Activated naive CD4-positive, alpha-beta T cell treated with anti-CD3 and anti-CD28 coated beads, Interleukin-2, amount 50 U/mL, for 16 hours (primary cell): ENCODE measurements at places on chromosomes 3 and 15.

DNA sequence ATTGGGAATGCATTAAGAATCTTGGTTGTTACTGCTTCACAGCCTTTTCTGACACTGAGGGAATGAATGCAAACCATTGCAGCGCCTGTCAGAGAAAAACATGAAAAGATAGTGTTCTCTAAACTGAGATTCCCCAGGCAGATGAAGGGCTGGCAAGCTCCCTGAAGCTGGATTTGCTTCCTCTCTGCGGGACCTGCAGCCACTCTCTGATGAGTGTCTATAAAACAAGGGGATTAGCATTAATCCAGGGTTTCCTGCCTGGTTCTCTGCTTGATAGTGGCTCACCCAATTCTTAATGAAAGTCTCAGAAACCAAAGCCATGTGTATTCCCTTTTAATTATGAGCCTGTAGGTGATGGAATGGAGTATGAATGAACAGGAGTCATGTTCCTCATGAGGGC, 344.3 kb upstream of the UMPS start:
- no peak for DNase-seq

GRCh38 chr15:34754674-34755418, at the start of gene GJD2:
GJD2 (minus strand) TSS chr15:34754998; CDS start chr15:34754488, 510 bp downstream.
- no peak for DNase-seq

DNA sequence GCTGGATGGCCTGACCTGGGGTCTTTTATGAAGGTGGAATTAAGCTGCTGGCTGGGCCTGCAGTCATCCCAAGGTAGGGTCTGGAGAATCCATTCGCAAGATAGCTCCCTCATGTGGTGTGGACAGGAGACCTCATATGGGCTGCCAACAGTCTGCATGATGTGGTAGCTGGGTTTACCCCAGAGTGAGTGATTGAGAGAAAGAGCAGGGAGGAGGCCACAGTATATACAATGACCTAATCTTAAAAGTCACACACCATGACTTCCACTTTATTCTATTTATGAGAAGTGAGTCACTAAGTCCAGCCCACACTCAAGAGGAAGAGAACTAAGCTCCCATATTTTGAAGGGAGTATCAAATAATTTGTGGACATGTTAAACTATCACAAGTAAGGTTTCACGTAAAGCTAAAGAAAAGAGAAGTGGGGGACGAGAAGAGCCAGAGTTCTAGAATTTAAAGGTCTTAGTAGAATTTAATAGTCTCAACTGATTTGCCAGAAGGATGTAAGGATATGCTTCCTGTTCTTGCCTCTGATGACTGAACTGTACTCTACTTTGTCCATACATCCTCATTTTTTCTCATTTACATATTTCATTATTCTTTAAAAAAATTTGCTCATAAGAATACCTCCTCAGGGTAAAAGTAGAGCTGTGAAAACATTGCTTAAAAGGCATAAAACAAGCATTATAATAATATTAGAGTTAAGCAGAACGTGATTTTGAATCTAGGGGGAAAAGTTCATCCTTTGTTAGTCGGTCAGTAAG, 184.4 kb downstream of the PEX5L start:
- no peak for DNase-seq

DNA sequence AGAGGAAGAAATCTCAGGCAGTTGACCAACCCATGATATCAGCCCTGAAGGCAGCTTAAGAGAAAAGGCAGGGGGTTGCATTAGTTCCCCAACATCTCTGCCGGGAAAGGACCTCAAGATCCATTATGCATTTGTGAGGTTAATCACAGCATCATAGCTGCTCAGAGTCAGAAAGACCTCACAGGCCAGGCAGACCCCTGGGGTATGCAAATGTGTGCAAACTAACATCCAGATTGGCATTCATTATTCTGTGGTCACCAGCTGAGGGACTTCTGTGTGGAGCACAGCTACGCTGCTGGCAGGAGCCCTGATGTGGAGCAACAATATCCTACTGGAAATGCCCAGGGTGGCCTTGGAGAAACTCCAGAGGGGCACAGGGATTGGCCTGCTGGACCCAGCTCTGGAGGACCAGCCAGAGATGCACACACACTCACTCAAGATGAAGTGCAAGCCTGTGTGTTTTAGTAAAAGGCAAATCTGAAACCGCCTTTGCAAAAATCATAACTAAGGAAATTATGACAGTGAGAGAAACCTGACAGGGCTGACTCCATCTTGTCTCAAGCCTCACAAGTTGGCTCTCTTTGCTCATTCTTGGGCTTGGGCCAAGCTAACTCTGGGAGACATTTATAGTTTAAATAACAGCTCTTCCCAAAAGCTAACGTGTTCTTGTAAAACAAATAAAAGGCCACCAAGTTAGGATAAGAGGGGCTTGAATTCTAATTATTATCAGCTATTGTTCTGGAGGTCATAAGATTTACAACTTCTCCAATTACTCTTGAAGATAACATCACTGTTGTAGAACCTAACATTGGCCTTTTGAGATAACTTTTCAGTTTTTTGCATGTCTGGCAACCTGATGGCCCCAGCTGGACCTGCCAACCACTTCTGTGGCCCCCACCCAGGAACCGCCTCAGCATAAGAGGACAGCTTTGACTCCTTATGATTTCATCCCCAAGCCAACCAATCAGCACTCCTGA, 257.1 kb downstream of the UACA start:
- no peak for DNase-seq

- DNase-seq: no peak
Observed at GRCh38 chr15:71295603-71296314, 180.5 kb downstream of the THSD4 start.

DNA sequence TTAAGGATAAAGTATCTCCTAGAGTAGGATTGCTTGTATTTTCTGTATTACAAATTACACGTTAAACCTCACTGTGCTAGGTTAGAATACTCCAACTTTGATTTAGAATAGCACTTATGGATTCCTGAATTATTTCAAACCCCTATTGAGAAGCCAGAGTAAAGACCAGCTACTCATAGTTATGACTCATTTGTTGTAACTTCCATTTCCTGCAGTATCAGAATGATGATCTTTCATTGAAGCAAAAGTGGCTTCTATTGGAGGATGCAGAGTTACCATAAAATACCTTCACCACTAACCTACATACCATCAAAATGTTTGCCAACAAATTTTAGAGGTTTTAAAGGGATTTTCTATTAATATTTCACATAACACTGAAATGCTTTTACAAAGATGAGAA, 1322.7 kb upstream of the ALCAM start:
- DNase-seq: no peak
